ENCODE measurements at places on chromosomes 16 and 17. TPM values are rescaled to one million over a fixed set of nuclear protein-coding genes. Genes with fewer than 3 reads are reported as not detected.

The PIPOX gene
- total RNA-seq: 4.0 TPM

- peak; percentile 82 for DNase-seq
These were observed 36.1 kb downstream of the RNF112 start for GRCh38 chr17:19447085-19447583.

The NOG gene
- total RNA-seq: 1.9 TPM

DNA sequence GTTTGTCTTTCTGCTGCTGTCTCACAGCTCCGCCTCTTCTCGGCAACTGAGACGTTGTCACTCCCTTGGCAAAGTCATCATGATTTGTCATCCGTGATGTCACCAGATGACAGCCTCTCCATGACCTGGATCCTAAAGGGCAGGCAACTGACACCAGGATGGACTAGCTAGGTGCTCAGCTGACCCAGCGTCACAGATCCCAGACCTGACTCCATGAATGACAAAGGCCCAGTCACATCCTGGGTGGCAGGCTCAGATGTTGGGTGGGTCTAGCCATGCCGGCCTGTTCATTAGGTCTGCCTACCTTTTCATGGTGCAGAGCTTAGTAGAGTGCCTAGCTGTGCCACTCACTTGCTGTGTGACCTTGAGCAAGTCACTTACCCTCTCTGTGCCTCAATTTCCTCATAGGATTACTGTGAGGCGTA, 3.8 kb upstream of the TMEM238L start:
- DNase-seq: no peak

The NOS2 gene
- 0.26 TPM for total RNA-seq

The NACA2 gene
- not detected for total RNA-seq

GRCh38 chr16:56547120-56547948, 17.5 kb upstream of the MT4 start:
- no peak for DNase-seq

- no peak for DNase-seq
These were observed 504 bp downstream of the MAZ start for GRCh38 chr16:29806641-29807425.

GRCh38 chr17:16931318-16932060, 40.4 kb downstream of the TNFRSF13B start:
- DNase-seq: no peak

- DNase-seq: no peak
These were observed 7.8 kb downstream of the TTLL6 start for GRCh38 chr17:48809182-48809581.

The MC1R gene
- 3.8 TPM for total RNA-seq

The CTRL gene
- total RNA-seq: not detected

- DNase-seq: no peak
These were observed at the start of the genes CXCL16 and ZMYND15 for GRCh38 chr17:4739122-4740024. TSS of gene CXCL16 (minus strand) at chr17:4739928. CDS start at chr17:4739339, 589 bp downstream. TSS of gene ZMYND15 (plus strand) at chr17:4739833. CDS start at chr17:4740549, 716 bp downstream.

The RAB40B gene
- total RNA-seq: 9.8 TPM

The PARN gene
- total RNA-seq: 37.4 TPM
